ENCODE measurements at places on chromosomes 4 and X.

GRCh38 chr4:182528819-182529218 is 285.6 kb downstream of the TENM3 start:
- no peak for DNase-seq

DNA sequence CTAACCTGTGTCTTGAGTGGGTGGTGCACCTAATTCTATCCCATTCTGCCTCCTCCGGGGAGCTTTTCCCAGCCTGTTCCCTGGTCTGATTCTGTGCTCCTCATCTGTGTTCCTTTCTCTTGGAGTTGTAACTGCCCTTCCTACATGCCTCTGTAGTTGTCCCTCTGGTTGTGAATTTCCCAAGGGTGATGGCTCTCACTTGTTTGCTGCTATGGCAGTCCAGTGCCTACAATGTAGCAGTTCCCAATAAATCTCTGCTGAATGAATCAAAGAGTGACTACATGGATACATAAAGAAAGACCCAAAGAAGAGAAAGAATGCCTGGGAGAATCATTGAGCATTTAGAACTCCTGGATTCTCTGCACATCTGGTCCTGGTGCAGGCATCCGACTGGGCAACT is 141.6 kb downstream of the HS3ST1 start:
- DNase-seq, result no peak

- peak; percentile 62 for DNase-seq
Measured at GRCh38 chr4:121900132-121900983, 30.1 kb upstream of the BBS7 start.

- DNase-seq, result no peak
Measured at GRCh38 chr4:185033950-185034349, 15.7 kb downstream of the HELT start.

GRCh38 chr4:60315586-60315985 is 884.5 kb upstream of the ADGRL3 start:
- no peak for DNase-seq

- no peak for DNase-seq
Measured at GRCh38 chr4:99104153-99104552, 15.6 kb upstream of the ADH5 start.

- no peak for DNase-seq
Measured at GRCh38 chr4:59094505-59094904, 1984.3 kb upstream of the IGFBP7 start.

DNA sequence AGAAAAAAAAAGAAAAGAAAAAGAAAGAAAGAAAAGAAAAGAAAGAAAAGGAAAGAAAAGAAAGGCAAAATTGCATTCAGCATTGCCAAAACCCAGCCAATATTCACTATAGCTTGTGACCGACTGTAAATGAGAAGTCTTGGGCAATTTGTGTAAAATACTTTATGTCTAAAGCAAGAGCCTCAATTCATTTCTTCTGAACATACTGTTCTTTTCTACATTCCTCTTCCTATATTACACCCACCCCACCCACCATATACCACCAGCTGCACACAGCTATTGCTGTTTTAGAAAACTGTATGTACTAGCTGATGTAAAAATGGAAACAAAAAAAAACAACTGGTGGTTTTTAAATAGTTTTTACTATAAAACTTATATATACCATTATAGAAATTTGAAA is 156.9 kb upstream of the TTC29 start:
- DNase-seq, result no peak

GRCh38 chrX:68930542-68931317 is 101.9 kb downstream of the EFNB1 start:
- DNase-seq, result no peak

DNA sequence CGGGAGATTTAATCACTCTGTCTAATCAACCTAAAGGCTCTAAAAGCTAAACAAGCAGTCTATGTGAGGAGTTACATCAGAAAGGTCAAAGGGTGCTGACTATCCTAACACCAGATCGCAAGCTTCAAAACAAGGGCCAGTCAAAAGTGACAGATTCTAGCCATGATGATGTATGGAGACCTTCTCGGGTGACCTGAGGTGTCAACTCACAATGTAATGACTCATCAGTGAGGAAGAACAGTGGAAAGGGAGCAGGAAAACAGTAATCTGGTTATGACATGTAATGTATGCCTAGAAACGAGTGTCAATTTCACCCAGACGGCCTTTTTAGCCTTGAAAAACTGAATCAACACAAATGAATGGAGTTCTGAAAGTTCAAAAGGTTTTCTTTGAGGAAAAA is 375.3 kb downstream of the IDS start:
- no peak for DNase-seq

GRCh38 chr4:116070283-116070682 is 956.9 kb upstream of the NDST4 start:
- no peak for DNase-seq
